Stimulated activated naive B cell treated with anti-CD40 and anti-IgM and Interleukin-4, amounts not matched to agents 10 μg/mL and 1 μg/mL and 100 μg/mL, for 72 hours (primary cell): ENCODE measurements at places on chromosomes 13 and 19.

GRCh38 chr13:93480553-93481106, 254.0 kb downstream of the GPC6 start:
- DNase-seq, result no peak

DNA sequence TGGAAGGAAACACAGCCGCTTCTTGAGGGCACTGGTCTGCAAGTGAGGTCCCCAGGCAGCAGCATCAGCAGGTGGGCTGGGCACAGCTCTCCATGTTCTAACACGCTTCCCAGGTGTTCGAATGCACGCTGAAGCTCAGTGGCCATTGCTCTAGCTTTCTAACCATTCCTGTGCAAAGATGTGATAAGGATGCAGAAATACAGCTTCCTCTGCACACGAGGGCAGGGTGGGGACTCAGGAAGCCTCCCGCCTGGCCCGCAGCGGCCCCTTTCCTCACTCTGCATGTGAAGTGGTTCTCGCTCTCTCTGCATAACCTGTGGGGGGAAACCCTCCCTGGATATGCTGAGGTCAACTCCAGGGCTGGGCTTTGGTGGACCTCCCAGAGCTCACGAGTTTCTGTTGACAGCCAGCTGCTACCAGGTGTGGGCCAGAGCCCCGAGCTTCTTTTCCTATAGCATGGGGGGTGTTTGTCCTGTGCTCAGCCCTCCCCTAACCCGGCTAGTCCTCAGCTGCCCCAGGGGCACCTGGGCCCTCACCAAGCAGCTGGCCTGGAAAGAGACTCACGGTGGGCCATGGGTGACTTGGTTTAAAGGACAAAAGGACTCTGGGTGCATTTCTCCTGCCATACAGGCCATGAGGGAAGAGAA, 168.2 kb downstream of the TEX29 start:
- no peak for DNase-seq

- DNase-seq, result no peak
Observed at GRCh38 chr19:46611776-46612175, 10.6 kb downstream of the CALM3 start.

- DNase-seq, result no peak
Observed at GRCh38 chr19:52599241-52599640, 29.2 kb downstream of the ZNF701 start.

- no peak for DNase-seq
Observed at GRCh38 chr19:56383826-56384605, 9.3 kb downstream of the ZNF582 start.

DNA sequence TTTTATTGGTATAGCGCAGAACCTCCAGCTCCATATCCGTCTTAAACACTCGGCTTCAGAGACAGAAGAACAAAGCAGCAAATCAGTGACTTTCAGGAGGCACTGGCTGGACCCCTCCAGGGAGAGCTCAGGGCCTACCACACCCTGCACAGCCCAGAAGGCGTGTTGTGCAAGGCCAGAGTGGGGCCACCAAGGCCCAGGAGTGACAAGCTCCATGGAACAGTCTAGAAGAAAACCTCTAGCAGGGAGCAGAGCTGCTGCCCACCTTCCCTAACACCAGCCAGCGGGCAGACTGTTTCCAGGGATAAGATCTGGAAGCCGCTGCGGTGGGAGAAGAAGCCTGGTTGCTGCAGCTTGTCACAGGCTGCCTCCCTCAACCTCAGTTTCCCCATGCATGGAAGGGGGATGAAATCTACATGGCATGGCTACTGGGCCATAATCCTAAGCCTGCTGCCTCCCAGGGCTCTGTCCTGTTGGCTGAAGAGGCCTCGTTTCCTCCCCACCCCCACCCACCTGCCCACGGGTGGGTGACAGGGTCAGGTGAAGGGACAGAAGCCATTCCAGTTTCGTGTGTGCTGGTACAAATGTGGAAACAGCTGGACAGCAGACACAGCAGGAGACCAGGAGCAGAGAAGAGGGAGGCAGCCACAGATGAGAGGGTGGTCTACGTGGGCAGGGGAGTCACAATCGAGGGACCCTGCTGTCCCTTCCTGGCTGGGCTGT, 57.4 kb downstream of the PEPD start:
- DNase-seq, result no peak
